ENCODE measurements at places on chromosomes 6 and 20. TPM values are rescaled to one million over a fixed set of nuclear protein-coding genes. Genes with fewer than 3 reads are reported as not detected.
A peak's percentile ranks its signal among the peaks of the same experiment; 100 is the strongest.

- DNase-seq = peak; percentile 22
- H3K4me3 ChIP-seq = no peak overlapping the region
- H3K27me3 ChIP-seq = no peaks in the 10 kb centered on the region
- H3K4me1 ChIP-seq = peaks cover 5% of the 10 kb centered on the region
- no peak overlapping the region for H3K27ac ChIP-seq
- H3K36me3 ChIP-seq = no peaks in the 10 kb centered on the region
Observed at GRCh38 chr20:40472905-40473304, 216.1 kb downstream of the MAFB start.

DNA sequence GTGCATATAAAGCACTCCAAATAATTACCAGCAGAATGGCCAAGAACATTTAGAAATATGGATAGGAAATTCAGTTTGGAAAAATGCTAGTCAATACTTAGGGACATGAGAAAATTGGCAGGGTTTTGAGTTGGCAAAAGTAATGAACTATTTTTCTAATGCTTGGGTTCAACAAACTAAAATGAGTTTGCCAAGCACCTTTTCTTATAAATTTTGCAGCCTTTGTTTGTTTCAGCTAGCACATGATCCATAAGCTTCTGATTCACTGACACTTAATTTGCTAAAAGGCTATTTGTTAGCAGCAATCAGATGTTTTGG is 324.8 kb downstream of the QKI start:
- no peaks in the 10 kb centered on the region for H3K27me3 ChIP-seq
- no peak overlapping the region for H3K27ac ChIP-seq
- no peaks in the 10 kb centered on the region for H3K36me3 ChIP-seq
- no peaks in the 10 kb centered on the region for H3K4me1 ChIP-seq

DNA sequence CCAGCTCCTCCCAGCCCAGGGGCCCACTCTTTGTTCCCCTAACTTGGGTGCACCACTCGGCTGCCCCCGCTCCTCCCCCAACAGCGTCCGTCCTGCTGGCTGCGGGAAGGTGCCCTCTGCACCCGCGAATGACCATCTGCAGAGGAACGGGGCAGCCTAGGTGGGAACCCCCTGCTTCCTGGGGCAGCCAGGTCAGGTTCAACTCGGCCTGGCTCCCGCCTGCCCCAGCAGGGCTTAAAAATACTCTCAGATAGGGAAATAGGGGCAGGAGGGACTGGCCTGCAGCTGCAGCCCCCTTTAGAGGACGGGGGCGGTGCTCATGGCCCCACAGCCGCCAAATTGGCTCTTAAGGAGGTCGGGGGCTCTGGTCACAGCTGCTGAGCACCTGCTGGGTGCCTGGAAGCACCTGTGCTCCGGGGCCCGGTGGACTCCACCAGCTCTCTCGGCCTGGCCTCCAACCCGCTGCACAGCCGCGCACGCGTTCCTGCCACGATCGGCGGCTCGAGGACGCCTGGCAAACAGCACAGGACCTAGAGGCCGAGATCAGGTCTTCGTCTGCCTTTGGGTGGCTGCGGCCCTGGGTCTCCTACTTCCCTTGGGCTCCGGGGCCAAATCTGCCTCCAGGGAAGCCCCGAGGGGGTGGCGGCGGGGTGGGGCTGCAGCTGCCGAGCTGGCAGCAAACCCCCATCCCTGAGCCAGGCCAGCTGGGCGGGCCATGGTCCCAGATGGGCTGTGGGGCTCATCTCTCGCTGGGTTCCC is 700 bp upstream of the LAMA5 start:
- no peak overlapping the region for H3K4me3 ChIP-seq
- H3K36me3 ChIP-seq = no peaks in the 10 kb centered on the region
- no peak overlapping the region for H3K27ac ChIP-seq
- no peak for DNase-seq

- no peak overlapping the region for H3K27ac ChIP-seq
- peak; percentile 44 for DNase-seq
- H3K27me3 ChIP-seq = no peaks in the 10 kb centered on the region
- H3K36me3 ChIP-seq = no peaks in the 10 kb centered on the region
- no peak overlapping the region for H3K4me3 ChIP-seq
- H3K4me1 ChIP-seq = peaks cover 23% of the 10 kb centered on the region
Observed at GRCh38 chr20:38249536-38250310, 10.8 kb downstream of the KIAA1755 start.

DNA sequence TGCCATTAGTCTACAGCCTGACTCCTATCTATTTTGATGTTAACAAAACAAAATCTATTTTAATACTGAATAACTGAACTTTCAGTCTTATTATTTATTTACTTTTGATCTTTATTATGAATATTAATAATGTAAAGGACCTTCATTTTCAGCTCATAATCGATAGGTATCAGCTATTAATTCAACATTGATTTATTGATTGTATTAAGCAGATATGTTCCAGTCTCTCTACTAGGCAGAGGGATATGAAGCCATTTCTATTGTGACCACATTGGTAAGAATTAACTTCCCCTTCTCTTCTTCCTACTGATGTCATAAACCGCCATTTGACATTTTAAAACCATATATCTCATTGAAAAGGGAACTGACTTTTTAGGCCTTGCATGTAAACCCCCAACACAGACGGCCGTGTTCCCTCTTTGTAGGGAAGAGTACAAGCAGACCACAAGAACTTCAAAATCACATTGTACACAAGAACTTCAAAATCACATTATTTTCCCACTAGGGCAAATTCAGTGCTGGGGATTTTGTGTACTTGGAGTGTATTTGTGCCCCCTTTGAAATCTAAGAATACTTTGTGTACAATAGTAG is 69.5 kb upstream of the FABP7 start:
- no peak overlapping the region for H3K27ac ChIP-seq
- 0 out of 2 replicates have a peak, but pooled peaks cover 7% of the 10 kb centered on the region for H3K4me1 ChIP-seq
- no peaks in the 10 kb centered on the region for H3K27me3 ChIP-seq
- H3K4me3 ChIP-seq = no peak overlapping the region
- DNase-seq = no peak

- no peak overlapping the region for H3K4me3 ChIP-seq
- H3K36me3 ChIP-seq = no peaks in the 10 kb centered on the region
- no peaks in the 10 kb centered on the region for H3K27me3 ChIP-seq
- no peaks in the 10 kb centered on the region for H3K4me1 ChIP-seq
- no peak overlapping the region for H3K27ac ChIP-seq
- no peak for DNase-seq
Observed at GRCh38 chr6:168206186-168206585, 113.4 kb downstream of the DACT2 start.

DNA sequence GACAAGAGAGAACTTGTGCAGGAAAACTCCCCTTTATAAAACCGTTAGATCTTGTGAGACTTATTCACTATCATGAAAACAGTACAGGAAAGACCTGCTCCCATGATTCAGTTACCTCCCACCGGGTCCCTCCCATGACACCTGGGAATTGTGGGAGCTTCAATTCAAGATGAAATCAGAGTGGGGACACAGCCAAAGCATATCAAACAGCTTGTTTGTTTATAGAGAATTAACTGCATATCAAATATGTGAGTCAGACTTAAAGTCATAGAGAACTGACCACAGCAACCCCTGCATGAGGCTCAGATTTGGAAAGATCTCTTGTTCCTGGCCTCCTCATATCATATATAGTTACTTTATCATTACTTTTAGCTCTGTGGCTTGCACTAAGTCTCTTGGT is 29.1 kb upstream of the HDAC2 start:
- peak; percentile 16 for DNase-seq
- H3K4me1 ChIP-seq = peaks cover 34% of the 10 kb centered on the region
- H3K27ac ChIP-seq = no peak overlapping the region
- H3K27me3 ChIP-seq = no peaks in the 10 kb centered on the region
- H3K36me3 ChIP-seq = no peaks in the 10 kb centered on the region

- H3K27ac ChIP-seq = peak overlapping the region; percentile 62
- no peaks in the 10 kb centered on the region for H3K36me3 ChIP-seq
- no peak for DNase-seq
- peaks cover 12% of the 10 kb centered on the region for H3K4me1 ChIP-seq
- no peak overlapping the region for H3K4me3 ChIP-seq
Observed at GRCh38 chr20:19868441-19868840, 110.4 kb downstream of the RIN2 start.

DNA sequence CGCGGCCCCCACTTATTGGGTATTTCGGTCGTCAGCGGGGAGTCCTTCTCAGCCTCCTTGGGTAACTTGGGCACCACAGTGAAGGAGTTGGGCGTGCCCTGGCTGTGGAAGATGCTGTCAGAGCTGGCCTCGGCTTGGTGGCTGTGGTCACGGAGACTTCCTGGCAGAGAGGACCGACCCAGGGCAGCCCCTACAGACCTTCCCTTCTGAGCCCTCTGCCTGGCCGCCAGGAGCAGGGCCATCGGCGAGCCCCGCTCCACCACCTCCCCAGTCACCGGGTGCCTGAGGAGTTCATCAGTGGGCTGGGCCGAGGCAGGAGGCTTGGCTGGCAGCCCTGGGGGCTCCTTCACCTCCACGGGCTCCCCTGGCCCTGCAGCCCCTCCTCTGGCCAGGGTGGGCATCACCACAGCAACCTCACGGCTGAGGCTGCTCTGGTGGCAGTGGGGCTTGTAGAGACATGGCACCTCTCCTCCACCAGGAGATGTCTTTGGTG is 37.2 kb downstream of the C6orf132 start:
- H3K36me3 ChIP-seq = no peaks in the 10 kb centered on the region
- no peak overlapping the region for H3K4me3 ChIP-seq
- peaks cover 17% of the 10 kb centered on the region for H3K4me1 ChIP-seq
- no peaks in the 10 kb centered on the region for H3K27me3 ChIP-seq
- DNase-seq = no peak

DNA sequence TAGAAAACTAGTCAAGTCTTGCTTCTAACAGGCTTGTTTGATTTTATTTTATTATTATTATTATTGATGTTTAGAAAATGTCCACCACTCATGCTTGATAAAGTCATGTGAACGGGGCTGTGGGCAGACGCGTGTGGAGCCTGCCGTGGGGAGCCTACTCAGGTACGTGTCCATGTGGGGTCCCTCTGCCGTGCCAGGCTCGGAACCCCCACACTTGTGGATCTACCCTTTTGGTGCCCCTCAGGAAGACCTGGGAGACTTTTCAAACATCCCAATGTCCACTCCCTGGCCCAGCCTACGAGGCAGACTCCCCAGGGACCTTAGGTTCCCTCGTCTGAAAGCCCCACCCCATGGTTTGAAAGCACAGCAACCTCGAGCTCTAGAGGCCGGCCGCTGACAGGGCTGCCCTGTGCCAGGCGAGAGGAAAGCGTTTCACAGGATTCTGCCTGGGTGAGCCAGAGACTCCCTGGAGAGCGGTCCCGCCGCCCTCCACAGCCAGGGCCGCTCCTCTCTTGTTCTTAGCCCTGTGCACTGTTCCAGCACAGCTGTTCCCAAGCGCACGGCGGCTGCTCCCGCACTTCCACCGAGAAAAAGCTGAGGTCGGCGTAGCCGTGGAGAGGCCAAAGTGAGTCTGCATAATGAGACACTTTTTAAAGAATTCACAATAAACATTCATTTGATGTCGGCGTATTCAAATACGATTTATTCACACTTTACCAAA is 249.7 kb downstream of the TTLL2 start:
- H3K4me1 ChIP-seq = no peaks in the 10 kb centered on the region
- H3K4me3 ChIP-seq = no peak overlapping the region
- DNase-seq = no peak
- H3K36me3 ChIP-seq = no peaks in the 10 kb centered on the region
- H3K27me3 ChIP-seq = no peaks in the 10 kb centered on the region

DNA sequence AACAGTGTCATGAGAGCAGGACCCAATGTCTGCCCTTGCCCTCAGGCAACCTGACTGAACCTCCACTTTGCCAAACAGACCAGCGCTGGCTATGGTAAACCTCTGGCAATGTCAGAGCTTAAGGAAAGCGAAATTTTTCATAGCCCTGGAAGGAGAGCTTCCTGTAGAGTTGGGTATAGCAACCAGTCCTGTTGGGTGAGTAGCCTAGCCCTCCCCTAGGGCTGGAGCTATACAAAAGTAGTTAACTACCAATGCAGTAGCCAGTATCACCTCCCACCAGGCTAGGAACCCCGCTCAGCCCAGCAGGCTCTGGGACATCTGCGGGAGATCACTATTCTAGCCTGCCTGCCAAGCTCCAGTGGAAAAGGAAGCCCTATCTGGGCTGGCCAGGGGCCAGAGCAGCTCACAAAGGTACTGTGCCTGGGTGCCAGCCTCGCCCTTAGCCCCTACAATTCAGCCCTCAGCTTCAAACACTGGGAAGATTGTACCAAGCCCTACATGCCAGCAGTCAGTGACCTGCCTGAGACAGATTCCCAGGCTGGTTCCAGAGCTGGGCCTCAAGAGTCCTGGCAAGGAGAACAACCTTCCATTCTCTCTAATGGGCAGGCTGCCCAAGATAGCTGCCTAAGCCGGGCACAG is 7.9 kb downstream of the WFDC3 start:
- peaks cover 42% of the 10 kb centered on the region for H3K4me1 ChIP-seq
- no peak overlapping the region for H3K4me3 ChIP-seq
- no peak for DNase-seq
- no peaks in the 10 kb centered on the region for H3K36me3 ChIP-seq
- no peaks in the 10 kb centered on the region for H3K27me3 ChIP-seq
- H3K27ac ChIP-seq = no peak overlapping the region

DNA sequence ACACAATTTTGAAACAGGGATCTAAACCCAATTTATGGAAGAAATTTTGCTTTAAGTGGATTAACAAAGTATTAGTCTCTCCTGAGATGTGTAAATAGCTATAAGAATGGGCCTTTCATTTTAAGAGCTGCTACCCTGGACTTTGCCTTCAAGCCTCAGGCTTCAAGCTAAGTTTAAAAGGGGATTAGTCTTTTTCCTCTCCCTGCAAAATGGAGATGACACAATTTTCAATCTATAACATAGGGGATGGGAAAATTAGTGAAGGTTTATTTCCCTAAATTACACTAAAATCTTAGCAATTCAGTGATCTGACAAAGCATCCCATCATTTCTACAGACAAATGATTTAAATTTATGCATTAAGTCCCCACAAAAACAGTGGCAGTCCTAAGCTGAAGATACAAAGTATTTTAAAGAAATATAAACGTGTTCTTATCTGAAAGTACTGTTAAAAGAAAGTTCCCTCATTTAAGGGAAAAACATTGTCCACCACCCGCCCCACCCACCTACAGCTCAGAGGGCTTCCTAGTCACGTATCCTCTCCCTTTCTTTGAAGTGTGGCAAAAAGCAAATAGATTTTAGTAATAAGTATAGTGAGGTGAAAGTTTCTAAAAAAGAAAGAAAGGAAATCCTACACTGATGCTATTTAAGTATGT is 14.5 kb downstream of the ARHGAP18 start:
- no peaks in the 10 kb centered on the region for H3K27me3 ChIP-seq
- no peak overlapping the region for H3K4me3 ChIP-seq
- peaks cover 15% of the 10 kb centered on the region for H3K4me1 ChIP-seq
- no peaks in the 10 kb centered on the region for H3K36me3 ChIP-seq
- DNase-seq = no peak

Gene FAM110A
- 5.6 TPM for total RNA-seq

Gene BCLAF1
- total RNA-seq = 62.6 TPM

Gene DEFB124
- not detected for total RNA-seq

Gene WDR46
- total RNA-seq = 64.4 TPM

Gene TMC2
- total RNA-seq = not detected

Gene LIN28B
- not detected for total RNA-seq

Gene CNKSR3
- total RNA-seq = 2.4 TPM
